Naive thymus-derived CD8-positive, alpha-beta T cell (primary cell): ENCODE measurements at places on chromosomes 13 and 19.

DNA sequence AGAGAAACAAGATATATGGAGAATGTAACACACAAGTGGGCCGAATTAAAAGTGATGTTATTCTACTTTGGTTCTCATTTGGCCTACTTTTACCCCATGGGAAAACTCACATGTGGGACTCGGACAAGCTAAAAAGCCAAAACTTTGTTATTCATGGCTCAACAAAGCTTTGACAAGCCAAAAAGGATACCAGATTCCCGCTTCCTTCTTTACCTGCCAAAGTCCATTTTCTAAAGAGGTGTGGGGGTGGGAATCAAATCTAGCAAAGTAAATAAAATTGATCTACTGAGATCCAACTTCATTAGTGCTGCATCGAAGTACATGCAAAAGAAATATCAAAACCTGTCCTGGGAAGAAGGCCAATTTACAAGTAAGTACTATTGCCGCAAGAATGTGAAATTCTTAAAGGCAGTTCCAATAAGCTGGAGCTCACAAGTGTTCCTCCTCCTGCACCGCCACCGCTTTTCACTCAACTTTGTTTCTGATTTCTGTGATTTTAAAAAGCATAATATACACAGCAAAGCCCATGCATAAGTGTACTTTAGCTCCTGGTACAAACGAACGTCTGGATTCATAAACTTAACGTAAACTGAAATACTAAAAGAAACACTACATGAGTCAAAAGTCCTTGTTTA is 1.1 kb downstream of the LNX2 start:
- DNase-seq: no peak

GRCh38 chr19:52397310-52398080 is at the start of gene ZNF528:
Gene ZNF528 (plus strand): TSS chr19:52397849. CDS start chr19:52402014, 4,165 bp downstream.
- peak; percentile 88 for DNase-seq

GRCh38 chr13:98254513-98254912 is 77.4 kb upstream of the RNF113B start:
- DNase-seq: no peak

GRCh38 chr13:81540777-81541176 is 1199.9 kb upstream of the SPRY2 start:
- no peak for DNase-seq

DNA sequence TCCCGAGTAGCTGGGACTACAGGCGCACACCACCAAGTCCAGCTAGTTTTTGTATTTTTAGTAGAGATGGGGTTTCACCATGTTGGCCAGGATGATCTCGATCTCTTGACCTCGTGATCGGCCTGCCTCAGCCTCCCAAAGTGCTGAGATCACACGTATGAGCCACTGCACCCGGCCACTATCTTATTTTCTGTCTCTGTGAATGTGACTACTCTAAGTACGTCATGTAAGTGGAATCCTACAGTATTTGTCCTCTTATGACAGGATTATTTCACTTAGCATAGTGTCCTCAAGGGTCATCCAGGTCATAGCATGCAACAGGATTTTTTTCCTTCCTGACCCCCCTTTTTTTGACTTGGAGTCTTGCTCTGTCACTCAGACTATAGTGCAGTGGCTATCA is 4.8 kb upstream of the TMEM91 start:
- DNase-seq: no peak

DNA sequence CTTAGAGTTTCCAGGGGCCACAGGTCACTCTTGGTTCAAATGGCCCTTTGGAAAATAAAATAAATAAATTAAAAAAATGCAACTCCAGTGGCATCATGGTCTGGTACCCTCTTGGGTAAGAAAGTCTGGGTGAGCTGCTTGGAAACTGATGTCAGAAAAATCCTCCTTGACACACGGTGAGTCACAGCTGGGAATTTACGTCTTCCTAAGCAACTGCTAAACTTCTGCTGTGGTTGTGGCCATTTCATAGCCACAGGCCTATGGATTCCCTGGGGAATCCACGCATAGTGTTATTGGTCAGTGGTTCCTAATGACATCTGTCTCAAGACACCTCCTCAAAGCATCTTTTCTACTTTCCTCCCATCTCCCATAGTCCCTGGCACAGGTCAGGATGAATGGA is 220.8 kb downstream of the COG6 start:
- no peak for DNase-seq

GRCh38 chr13:80161219-80161618 is 179.7 kb downstream of the SPRY2 start:
- no peak for DNase-seq

- no peak for DNase-seq
Measured at GRCh38 chr19:19181488-19181998, 10.4 kb downstream of the BORCS8 start.

GRCh38 chr13:75533861-75534260 is 3.8 kb downstream of the COMMD6 start:
- DNase-seq: no peak

- DNase-seq: no peak
Measured at GRCh38 chr19:16386619-16387240, 62.1 kb downstream of the KLF2 start.

GRCh38 chr19:13119627-13120026 is 1.6 kb downstream of the NACC1 start:
- no peak for DNase-seq

DNA sequence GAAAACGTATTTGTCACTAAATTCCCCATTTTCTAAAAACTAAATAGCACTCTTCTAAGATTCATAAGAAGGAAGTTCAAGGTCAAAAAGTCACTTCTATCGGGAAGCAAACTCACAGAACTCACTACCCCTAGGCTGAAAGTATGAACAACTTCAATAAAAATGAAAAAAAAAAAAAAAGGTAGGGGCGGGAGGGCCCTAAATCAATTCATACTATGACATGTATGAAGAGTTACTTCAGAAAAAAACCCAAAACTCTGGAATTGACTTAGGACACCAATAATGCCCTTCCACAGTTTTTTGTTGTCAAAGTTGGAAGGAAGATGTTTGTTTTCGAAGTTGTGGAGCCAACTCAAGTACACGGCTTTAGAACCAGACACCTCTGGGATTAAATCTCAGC is 1.1 kb downstream of the SUCLA2 start:
- DNase-seq: no peak

GRCh38 chr13:100035936-100036335 is 53.0 kb upstream of the PCCA start:
- no peak for DNase-seq

GRCh38 chr19:4580961-4581665 is 21.6 kb upstream of the SEMA6B start:
- DNase-seq: no peak

DNA sequence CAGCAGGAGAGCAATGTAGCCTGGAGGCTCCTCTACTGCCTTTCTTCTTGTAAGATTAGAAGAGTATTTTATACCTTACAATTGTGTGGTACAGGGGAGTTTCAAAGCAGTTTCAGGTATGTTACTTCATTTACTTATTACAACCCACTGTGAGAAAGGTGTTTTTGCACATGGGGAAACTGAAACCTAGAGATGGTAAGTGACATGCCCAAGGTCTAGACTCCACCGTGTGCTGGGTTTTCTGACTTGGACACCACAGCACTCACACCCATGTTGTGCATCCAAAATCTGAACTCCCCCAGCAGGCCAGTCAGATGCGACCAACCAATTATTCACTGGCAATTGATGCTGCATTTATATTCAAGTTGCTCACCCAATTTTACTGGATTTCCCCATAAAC is 22.8 kb downstream of the ERICH6B start:
- DNase-seq: no peak

GRCh38 chr19:16585808-16586476 is 13.7 kb upstream of the SLC35E1 start:
- no peak for DNase-seq

DNA sequence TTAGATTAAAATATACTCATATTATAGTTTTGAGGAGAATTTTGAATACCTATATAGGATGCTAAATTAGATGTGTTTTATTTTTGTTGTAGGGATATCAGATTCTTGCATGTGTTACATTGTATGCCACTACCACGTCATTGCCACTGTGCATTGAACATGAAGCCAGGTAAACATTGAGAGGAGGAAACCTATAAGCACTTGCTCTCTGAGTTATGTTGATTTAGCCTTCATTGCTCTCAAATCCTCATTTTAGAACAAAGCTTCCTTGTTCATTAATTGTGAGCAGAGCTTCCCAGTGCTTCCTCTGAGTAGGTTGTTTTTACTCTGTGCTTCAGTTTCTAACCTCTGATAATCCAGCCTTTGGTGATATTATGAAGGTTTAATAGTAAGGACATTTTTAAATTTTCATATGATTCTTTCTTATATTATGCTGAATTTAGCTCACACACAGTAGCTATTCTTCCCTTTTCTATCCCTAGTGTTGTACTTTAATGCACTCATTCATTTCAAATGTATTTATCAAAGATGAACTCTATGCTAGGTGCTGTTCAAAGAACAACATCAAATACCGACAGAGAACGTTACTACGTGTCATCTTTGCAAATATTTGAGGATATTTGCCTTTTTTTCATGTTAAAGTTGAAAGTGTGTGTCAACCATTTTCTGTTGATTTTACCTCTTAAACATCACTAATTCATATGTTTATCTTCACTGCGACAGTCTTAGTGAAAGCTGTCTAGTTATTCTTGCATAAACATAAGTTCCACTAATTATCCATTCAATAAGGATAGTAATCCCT is 1448.0 kb upstream of the MIR17HG start:
- DNase-seq: no peak

DNA sequence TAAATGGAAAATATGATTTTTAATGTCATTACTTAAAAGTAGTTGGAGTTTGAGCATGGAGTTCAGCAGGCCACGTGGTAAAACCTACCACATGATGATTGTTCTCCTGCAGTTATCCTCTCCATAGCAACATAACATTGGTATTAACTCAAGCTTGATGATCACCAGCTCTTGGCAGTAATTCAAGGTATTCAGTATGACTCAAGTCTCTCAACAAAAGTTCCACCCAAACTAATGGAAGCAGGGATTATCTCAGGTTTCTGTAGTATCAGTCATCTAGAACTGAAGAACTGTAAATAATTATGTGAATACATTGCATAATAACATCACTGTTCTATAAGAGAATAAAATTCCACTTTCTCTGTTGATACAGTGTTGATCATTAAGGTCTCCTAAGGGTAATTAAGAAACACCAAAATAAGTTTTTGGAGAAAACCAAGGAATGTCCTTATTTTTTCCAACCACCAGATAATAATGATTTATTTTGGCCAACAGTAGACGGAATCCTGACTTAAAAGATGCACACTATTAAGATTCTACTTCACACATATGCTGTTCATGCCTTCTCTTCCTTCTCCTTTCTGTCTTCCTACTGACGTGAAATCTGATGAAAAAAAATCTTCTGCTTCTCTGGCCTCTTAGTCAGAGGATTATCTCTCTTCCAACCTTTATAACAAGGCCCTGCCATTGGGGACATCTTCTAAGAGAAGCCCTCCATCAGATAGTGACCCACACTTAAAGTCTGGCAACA is 1092.3 kb downstream of the EFNB2 start:
- no peak for DNase-seq

DNA sequence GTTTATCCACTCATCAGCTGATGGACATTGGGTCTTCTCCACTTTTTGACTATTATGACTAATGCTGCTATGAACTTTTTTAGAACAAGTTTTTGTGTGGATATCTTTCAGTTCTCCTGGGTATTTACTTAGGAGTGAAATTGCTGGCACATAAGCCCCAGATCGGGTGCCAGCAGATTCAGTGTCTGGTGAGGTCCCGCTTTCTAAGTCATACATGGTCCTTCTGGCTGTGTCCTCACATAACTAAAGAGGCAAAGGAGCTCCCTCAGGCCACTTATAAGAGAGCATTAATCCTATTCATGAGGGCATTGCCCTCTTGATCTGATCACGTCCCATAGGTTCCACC is 600 bp upstream of the ZNF226 start:
- DNase-seq: no peak

- no peak for DNase-seq
Measured at GRCh38 chr13:112782429-112783010, 92.7 kb downstream of the ATP11A start.

GRCh38 chr19:40908976-40909375 is 26.9 kb upstream of the CYP2A7 start:
- no peak for DNase-seq

- DNase-seq: no peak
Measured at GRCh38 chr13:109697936-109698335, 88.4 kb downstream of the IRS2 start.

- no peak for DNase-seq
Measured at GRCh38 chr13:51620165-51620983, 36.1 kb downstream of the WDFY2 start.

DNA sequence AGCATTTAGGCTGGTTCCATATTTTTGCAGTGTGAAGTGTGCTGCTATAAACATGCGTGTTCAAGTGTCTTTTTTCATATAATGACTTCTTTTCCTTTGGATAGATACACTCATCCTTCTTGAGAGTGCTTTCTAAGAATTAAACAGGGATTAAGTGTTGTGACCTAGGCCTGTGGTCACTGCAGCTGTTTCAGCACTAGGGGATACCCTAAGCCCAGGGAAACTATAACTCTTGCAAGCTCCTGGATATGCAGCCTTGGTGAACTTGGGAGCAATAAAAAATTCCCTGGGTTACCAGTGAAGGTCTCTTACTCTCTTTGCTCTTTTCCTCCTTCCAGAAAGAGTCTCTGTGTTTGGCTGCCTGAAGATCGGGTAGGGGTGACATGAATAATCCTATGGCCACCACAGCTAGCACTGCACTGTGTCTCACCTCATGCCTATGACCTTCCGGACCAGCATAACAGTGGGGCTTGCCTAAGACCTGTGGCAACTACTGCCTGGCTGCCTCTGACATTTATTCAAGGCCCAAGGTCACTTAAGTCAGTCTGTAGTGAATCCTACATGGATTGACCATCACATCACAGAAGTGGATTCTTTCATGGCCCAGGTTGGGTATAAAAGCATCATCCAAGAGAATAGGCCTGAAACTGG is 799.7 kb downstream of the DACH1 start:
- DNase-seq: no peak

DNA sequence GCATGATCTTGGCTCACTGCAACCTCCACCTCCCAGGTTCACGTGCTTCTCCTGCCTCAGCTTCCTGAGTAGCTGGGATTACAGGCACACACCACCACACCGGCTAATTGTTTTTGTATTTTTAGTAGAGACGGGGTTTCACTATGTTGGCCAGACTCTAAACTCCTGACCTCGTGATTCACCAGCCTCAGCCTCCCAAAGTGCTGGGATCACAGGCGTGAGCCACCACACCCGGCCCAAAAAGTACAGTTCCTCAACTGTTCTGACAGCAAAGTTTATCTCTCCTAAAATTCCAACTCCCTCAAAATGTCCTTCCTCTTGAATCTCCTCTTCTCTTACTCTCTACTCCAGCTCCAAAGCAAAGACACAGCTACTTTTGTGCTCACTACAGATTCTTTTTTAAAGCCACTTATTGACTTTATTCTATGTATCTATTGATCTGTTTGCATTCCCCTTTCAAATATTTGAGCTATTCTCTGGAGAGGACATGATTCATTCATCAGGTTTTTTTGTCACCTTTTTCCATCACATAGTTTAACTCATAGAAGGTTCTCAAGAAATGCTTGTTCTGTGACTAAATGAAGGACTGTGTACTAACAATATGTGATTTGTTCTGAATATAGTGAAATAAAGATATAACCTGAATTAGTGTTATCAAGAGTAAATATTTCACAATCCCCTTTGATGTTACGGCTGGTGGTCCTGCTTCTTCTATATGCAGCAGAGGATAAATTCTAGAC is 142.2 kb downstream of the TBC1D4 start:
- no peak for DNase-seq

- no peak for DNase-seq
Measured at GRCh38 chr13:35649162-35649561, 172.7 kb upstream of the MAB21L1 start.
